Suppressor macrophage (primary cell): ENCODE measurements at places on chromosomes 16 and 17.

DNA sequence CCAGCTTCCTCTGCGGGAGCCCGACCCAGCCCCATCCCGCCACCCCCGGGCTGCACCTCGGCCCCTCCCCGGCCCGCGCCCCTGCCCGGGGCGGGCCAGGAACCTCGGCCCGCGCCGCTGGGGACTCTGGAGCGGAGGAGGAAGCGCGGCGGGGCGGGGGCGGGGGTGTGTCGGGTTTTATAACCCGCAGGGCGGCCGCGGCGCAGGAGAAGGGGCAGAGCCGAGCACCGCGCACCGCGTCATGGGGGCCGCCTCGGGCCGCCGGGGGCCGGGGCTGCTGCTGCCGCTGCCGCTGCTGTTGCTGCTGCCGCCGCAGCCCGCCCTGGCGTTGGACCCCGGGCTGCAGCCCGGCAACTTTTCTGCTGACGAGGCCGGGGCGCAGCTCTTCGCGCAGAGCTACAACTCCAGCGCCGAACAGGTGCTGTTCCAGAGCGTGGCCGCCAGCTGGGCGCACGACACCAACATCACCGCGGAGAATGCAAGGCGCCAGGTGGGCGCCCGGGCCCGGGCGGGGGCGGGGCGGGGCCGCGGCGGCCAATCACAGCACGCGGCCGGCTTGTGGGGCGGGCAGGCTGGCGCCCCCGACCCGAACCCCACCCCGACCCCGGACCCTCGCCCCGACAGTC is at the start of gene ACE:
ACE (plus strand) TSS at position 208 of the 626 bp plus-strand sequence; CDS start at position 242, 34 bp downstream.
- DNase-seq, result peak; percentile 77

GRCh38 chr17:50624321-50624934 is 10.3 kb upstream of the ABCC3 start:
- peak; percentile 78 for DNase-seq

- peak; percentile 58 for DNase-seq
Observed at GRCh38 chr16:175011-175949, 1.2 kb upstream of the HBA1 start.

DNA sequence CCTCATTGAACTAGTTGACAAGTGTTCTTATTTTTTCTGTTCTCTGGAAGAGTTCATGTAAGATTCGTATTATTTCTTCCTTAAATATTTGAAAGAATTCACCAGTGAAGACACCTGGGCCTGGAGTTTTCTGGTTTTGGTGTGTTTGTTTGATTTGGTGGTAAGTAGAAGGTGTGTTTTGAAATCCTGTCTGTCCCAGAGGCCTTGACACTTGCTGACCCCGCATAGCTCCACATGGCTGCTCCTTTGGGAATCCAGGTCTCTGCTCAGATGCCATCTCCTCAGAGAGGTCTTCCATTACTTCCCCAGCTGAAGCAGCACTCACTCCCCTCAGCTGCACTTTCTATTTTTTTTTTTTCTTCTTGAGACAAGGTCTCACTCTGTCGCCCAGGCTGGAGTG is 5.7 kb upstream of the NUP93 start:
- no peak for DNase-seq

DNA sequence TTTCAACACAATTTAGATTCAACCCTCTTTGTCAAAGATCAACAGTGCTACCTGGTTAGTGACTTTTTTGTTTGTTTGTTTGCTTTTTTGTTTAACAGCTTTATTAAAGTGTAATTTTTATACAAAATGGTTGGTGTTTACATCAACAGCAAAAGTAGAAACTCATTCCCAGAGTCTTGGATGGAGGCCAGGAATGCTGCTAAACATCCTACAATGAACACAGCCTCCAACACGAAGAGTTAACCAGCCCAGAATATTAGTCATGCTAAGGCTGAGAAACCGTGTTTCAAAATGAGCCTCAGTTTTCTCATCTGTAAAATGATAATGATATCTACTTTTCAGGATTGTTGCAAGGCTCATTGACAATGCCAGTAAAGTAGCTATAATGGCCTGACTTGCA is 211.0 kb upstream of the MAF start:
- no peak for DNase-seq

DNA sequence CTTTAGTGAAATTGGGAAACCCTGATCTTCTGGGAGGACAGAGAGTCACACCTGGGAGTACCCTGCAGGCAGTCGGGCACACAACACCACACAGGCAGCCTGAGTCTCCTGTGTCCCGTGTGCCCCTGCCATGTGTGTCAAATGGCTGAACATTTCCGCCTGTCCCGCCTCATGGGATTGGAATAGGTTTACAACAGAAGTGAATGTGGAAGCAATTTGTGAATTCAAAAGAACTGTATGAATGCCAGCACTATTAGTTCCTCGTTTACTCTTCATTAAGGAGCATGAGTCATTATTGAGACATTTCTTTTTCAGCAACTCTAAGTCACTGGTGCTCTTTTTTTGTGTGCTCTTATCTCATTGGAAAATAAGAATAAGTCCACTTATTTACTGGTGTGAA is 226.5 kb downstream of the PMP22 start:
- no peak for DNase-seq

DNA sequence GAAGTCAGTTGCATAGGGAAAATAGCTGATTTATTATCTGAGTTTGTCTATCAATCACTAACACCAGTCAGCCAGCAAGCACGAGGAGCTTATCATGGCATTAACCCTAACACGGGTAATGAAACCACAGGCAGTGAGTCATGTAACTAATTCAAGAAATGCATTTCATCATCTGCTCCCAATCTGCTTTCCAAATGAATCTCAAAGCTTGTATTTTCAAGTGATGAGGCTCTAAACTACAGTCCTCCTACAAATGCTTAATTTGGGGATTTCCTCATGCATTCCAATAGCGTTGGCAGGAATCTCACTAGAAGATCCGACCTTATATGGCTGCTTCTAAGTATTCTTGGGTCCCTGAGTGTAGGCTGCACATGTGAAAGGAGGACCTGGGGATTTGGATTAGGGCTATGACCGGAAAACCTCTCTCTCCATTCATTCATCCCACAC is 118.4 kb upstream of the HSBP1 start:
- DNase-seq, result peak; percentile 61

GRCh38 chr17:77245162-77245926 is 104.6 kb downstream of the SEC14L1 start:
- DNase-seq, result no peak

- DNase-seq, result peak; percentile 68
Observed at GRCh38 chr16:30443631-30444030, 2.0 kb downstream of the SEPHS2 start.

- DNase-seq, result no peak
Observed at GRCh38 chr17:2250140-2251095, 53.2 kb downstream of the SMG6 start.

GRCh38 chr16:81547194-81547938 is 102.8 kb downstream of the CMIP start:
- peak; percentile 35 for DNase-seq
